Mucosa of descending colon (tissue), 3 donors: ENCODE measurements at places on chromosomes 3 and 15. TPM values are rescaled to one million over a fixed set of nuclear protein-coding genes. Genes with fewer than 3 reads are reported as not detected.
A peak's percentile ranks its signal among the peaks of the same experiment; 100 is the strongest.

DNA sequence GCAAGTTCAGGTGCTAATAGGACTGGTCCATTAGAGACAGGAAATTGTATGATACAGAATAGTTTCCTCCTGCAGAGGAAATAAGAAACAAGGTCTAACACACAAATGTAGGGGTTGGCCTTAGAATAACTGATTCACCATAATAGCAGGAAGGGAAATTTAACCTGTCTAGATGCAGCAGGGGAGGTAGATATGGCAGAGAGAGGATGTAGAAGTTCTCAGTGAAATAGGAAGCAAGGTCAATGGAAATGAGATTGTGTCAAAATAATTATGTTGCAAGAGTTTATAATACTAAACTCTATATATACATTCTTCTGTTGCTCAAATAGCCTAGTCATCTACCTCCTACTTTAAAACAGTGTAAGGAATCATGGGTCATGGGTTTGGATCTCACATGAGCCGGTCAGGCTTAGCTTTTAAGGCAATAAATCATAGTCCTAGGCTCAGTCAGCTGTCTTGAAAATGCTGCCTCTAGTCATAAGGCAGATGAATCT is 17.0 kb downstream of the BCL2A1 start:
- DNase-seq: no peak

DNA sequence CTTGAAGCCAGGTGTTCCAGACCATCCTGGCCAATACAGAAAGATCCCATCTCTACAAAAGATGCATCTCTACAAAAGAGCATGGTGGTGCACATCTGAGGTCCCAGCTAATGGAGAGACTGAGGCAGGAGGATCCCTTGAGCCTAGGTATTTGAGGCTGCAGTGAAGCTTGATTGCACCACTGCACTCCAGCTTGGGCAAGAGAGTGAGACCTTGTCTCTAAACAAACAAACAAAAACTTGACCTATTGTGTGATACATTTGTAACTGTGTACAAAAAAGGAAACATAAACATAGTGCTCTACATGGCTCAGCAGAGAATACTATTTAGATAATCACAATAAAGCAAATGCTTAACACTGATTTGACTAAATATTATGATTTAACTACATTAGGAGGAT is 18.7 kb downstream of the ANPEP start:
- DNase-seq: no peak

GRCh38 chr3:177753451-177754155 is 556.3 kb upstream of the TBL1XR1 start:
- DNase-seq: peak; percentile 25

DNA sequence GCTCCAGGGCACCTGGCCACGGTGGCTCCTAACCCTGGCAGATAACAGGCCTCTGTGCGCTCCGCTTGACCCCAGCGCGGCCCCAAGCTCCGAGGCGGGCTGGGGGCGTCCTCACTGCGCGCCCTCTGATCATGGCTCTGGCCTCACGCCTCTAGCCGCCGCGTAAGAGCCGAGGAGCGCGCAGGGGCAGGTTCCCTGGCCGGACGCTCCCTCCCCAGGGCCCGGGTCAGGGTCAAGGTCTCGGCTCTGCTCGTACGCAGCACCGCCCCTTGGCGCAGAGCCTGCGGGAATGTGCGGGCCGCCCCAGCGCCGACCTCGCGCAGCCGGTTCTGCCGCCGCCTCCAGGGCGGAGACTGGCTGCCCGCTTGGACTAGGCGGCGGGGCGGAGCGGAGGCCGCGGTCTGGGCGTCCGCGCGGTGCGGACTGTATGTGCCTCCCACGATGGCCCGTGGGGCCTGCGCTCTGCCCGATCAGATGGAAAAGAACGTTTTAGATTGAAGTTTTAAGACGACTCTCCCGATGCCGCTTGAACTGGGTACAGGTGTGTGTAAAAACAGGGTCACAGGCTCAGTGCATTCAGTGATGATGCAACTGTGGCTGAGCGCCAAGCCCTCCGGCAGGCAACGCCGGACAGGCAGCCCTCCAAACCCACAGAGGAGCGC is 40.8 kb downstream of the CHST14 start:
- peak; percentile 87 for DNase-seq

DNA sequence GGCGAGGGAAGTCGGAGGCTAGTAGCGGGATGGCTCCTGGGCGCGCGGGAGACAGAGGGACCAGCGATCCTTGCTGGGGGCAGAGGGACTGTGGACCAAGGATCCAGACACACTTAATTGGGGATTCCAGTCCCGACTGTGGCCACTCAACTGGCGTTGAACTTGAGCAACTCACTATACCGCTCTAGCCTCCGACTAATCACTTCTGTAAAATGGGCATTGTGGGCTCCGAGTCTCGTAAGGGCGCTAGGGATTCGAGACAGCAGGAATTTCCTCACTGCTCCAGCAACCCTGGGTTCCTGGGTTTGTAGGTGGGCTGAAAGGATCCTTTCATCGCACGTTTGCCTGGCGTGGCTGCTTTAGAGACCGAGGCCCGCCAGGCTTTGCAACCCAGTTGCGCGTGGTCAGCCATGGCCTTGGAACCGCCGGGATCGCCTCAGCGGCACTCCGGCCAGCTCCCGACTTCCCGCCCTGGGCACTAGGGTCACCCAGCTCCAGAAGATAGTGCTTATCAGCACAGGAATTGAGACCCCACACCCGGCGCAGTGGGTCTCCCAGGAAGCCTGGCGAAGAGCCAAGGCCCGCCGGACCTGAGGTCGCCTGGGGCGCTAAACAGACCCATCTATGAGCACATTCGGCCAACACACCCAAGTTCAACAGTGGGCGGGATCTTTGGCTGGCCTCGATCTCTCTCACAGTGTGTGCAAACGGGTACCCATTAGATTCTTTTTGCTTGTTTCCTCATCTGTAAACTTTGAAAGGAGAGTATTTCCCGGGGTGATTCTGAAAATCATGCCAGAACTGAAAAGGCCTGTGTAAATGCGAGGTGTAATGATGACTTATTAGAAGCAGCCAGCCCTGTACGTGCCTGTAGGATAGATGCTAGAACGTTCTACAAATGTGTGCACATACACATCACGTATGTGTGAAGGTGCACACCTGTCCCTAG is 9.9 kb downstream of the FOXL2 start:
- no peak for DNase-seq

DNA sequence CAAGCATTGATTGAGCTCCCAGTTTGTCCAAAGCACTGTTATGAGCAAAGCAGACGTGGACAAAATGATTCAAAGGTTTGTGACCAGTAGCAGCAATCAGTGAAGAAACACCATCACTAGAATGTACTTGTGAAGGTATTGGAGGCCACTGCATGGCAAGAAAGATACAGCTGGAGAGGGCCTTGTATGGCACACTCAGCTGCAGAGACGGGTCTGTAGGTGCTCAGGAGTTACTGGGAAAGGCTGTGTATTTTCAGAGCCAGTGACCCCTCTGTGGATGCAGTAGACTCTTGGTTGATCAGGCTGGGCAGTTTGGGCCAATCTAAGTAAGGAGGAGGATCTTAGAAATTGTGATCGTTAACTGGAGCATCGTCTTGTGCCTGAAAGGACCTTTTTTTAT is 120.0 kb downstream of the GHSR start:
- no peak for DNase-seq

DNA sequence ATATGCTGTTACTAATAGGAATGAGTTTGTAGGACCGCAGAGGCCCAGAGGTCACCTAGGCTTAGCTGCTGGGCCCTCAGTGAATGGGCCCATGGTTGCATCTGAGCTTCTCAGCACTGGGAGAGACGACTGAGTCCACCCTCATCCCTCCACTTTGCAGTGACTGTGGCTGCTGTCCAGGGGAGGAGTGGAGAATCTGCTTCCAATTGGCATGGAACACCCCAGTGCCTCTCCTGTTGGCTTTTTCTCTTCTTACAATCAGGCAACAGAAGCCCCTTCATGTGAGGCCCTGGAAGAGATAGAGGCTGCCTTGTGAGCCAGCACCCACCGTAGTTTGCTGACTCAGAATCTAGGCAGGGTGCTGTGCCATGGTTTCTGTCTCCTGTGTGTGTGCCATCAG is 55.6 kb downstream of the ARNT2 start:
- DNase-seq: no peak

GRCh38 chr3:48023377-48023776 is 7.2 kb upstream of the MAP4 start:
- no peak for DNase-seq

DNA sequence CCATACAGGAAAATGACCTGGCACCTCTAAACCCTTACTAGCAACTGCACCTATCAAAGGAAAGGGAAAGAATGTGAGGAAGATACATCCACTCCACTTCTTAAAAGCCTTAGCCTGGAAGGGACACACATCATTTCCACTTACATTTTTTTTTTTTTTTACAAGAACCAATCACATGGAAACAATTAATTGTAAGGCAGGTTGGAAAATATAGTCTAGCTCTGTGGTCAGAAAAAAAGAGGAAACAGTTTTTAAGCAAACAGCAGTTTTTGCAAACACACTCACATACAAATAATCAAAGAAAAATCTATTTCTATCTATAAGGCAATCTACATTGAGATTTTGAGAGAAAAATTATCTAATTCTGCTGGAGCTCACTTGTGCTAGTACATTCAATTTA is 98.9 kb upstream of the SPRED1 start:
- DNase-seq: no peak

DNA sequence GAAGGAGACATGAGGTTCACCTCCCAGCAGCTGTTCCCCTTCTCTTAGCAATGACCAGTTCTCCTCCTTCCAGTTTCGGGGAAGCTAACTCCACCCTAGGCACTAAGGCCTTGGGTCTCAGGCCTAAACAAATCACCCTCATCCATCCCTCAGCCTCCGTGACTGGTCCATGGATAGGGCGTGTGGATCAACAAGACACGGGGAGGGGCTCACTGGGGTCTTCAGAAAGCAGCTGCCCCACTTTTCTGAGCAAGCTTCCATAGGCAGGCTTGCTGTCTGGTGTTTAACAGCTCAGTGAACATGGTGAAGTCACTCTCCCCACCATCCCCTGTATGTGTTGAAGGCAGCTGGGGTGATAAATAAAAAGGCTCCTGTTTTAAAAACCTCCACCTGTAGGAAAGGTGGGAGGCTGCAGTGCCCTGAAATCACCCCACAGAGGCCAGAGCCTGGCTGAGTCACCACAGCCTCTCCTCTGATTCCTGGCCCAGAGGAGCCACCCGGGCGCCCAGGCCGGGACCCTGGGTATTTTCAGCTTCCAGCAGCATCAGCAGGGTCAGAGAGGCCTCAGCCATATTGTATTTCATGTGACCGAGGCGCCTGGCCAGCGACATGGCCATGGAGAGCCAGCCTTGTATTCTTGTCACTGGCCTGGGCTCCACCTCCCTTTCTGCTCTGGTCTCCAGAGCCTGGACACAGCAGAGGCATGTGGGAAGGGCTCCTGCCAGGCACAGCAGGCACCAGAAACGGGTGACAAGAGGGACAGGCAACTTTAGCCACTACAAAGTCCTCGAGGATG is 60.3 kb upstream of the HERC1 start:
- no peak for DNase-seq

DNA sequence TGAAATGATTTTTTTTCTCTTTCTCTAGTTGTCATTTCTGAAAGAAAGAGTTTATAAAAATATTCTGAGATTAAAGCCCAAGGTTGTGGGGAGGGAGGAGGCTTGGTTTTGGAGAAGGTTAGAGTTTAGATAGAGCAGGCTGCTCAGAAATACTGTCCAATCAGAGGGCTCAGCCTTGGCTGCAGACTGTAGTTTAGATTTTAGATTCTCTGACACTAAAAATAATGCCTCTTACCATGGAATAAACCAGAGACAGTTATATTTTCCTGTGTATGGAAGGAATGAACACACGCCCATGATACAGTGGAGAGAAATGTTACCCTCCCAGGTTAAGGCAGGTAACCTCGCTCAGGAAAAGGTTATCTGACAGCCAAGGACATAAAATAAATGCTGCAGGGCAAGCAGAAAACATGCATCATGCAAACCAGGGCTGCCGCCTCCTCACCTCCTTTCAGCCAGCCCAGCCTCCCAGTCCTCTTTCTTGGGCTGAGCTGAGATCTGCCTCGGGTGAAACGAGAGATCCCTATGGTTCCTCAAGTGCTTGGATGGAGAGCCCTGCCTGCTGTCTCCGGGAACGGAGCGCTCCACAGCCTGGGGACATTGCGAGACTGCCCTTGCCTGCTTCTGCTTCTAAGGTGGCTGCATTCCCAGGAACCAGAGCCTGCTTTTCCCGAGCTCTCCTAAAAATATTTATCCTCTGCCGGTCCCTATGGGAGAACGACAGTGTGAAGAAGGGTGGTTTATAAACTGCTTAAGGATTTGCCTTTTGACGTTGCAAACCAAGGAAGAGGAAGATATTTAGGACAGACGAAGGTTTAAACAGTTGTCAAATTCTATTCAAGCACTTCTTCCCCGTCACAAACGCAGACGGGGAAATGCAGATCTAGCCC is 848 bp downstream of the NCEH1 start:
- DNase-seq: peak; percentile 46

DNA sequence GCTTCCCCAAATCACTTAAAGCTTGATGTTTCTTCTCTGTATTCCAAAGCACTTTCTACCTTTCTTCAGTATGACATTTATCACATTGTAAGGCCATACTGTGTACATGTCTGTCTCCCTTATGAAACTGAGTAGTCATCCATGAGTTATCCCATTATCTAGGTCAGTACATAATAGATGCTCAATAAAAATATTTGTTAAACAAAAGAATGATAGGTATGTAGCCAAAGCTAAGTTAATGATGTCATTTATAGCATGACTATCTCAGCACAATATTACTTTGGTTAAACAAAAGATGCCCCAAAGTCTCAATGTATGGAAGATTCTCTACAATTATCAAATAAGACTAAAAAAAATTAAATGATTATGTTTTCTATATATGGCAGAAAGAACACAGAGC is 3.1 kb upstream of the TMCO5A start:
- DNase-seq: no peak

GRCh38 chr15:47410247-47410646 is 307.1 kb upstream of the SEMA6D start:
- no peak for DNase-seq

Gene PARP15
- 1.2 TPM for total RNA-seq

Gene ISG20
- total RNA-seq: 55.4 TPM

Gene ACTRT3
- 1.0 TPM for total RNA-seq

Gene PLCH1
- total RNA-seq: 10.2 TPM

Gene MRPL46
- 24.9 TPM for total RNA-seq

Gene MKRN2OS
- 8.2 TPM for total RNA-seq

Gene LRTM1
- total RNA-seq: not detected

Gene CMTM8
- 8.4 TPM for total RNA-seq
